ENCODE measurements at places on chromosomes 5 and 9.

DNA sequence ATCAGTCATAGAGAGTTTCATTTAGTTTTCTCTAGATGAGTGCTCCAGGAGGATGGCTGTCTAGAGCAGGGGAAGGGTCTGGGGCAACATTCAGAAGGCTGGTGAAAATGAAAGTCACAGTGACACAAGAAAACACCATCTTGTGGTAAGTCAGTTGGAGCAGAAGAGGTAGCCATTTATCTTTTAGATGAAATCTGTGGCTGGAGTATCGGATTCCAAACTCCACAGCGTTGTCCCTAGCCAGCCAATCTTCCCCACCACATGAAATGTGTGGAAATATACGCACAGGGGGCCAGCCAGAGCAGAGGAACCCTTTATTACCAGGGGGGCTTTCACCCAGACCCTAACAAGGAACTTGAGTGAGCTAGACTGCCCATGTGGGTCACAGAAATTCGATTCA lies 15.9 kb upstream of the TNFAIP8 start:
- no peak for DNase-seq

DNA sequence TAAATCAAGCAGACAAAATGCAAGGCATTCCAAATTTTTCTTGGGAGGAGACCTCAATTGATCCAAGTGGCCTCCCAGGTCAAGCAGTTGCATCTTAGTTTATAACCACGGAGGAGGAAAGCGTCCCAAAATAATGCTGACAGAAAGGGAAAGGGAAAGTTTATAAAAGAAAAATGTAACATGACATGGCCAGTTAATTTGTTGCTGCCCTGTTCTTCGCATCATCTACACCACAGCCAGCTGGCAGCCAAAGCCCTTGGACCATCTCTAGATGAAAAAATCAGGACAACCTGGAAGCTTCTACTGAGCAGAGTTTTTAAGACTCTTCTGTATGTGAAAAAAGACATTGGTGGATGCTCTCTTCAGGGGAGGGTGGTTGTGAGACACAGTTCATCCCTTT lies 128.8 kb upstream of the FBXL7 start:
- no peak for DNase-seq

DNA sequence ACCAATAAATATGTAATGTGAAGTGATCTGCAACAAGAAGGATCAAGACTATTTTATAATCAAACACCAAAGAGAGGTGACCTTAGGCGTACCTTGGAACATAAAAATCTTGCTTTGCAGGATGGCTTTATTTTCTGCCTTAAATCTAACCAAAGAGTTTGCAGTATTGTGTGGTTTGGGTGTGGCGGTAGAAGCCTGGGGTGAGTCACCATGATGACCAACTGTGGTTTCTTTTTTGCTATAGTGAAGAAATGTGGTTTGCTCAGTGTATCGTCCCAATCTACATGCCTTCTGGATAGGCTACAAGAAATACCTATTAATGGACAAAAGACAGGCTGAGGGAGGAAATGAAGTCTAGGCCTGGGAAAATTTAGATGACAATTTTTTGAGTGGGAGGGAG lies 5.1 kb upstream of the CAST start:
- peak; percentile 76 for DNase-seq

GRCh38 chr9:16652582-16652981 lies 217.9 kb downstream of the BNC2 start:
- DNase-seq = no peak

- no peak for DNase-seq
These were observed 133.3 kb downstream of the PCSK5 start for GRCh38 chr9:76023715-76024195.

- no peak for DNase-seq
These were observed 186.7 kb downstream of the COMMD10 start for GRCh38 chr5:116271446-116272025.

- peak; percentile 94 for DNase-seq
These were observed at the start of the genes HDAC3 and RELL2 for GRCh38 chr5:141636413-141637122. HDAC3 (minus strand) TSS chr5:141636849; CDS start chr5:141636790, 59 bp downstream. RELL2 (plus strand) TSS chr5:141636997; CDS start chr5:141638226, 1,229 bp downstream.

- DNase-seq = no peak
These were observed 38.8 kb downstream of the FOXI1 start for GRCh38 chr5:170144286-170145023.

- no peak for DNase-seq
These were observed 33.7 kb downstream of the AP3B1 start for GRCh38 chr5:78260771-78261170.

DNA sequence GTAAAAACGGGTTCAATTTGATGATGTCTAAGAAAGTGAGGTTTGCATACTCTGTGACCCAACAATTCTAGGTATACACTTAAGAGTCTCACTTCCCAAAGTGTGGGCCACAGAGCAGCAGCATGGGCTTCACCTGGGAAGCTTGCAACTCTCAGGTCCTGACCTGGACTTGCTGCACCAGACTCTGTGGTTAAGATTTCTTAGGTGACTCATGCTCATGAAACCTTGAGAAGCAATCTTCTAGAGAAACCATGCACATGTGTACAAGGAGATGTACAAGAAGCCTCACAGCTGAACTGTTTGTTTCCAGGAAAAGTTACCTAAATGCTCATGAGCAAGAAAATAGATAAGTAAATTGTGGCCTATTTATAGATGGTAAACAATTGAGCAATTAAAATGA lies 30.0 kb downstream of the DNAJC21 start:
- DNase-seq = no peak

GRCh38 chr5:72767289-72768010 lies 49.0 kb upstream of the TNPO1 start:
- no peak for DNase-seq

DNA sequence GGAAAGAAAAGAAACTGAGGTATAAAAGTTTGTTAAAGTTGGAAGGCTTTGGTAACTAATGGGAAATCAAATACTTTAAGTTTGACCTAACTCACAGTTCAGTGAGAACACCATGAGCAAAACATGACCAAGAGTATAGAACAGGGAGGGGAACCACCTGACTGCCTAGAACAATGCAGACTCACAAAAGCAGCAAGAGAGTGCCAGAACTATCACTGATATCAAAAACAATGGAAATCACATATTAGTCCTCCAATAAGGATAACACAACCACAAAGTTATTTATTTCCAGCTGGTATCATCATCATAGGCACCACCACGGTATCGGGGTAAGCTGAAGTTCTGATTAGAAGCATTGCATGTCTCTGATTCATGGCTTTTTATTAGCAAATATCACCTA lies 77.5 kb downstream of the TRPM6 start:
- no peak for DNase-seq

DNA sequence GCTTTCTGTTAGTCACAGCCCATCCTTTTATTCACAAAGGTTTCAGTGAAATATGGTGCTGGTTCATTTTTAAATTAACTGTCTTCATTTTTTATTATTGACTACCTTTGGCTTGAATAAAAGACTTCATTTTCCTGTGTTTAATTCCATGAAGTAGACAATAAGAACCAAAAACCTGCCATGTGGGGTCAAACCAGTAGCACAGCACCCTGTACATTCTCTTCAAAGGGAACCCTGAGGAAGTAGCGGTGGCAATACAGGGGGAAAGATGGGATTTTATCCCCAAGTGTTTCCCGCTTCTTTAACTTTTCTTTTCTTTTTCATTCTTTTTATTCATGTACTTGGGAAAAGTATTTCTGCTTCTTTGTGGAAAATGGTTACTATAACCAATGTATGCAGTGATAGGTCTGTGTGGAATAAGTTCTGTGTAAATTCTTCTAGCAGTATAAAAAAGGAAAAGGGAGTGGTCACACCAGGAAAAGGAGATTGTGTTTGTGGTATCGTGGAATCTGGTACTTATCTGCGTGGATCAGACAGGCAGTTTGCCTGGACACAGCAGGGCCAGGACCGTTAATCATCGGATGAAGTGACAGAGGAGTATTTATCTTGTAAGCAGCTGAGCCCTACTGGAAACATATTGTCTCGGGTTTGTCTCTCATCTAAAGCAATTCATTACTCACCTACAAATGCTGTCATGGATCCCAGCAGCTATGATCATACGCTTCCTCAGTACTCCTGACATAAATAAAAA lies 94.2 kb downstream of the PPIC start:
- no peak for DNase-seq

DNA sequence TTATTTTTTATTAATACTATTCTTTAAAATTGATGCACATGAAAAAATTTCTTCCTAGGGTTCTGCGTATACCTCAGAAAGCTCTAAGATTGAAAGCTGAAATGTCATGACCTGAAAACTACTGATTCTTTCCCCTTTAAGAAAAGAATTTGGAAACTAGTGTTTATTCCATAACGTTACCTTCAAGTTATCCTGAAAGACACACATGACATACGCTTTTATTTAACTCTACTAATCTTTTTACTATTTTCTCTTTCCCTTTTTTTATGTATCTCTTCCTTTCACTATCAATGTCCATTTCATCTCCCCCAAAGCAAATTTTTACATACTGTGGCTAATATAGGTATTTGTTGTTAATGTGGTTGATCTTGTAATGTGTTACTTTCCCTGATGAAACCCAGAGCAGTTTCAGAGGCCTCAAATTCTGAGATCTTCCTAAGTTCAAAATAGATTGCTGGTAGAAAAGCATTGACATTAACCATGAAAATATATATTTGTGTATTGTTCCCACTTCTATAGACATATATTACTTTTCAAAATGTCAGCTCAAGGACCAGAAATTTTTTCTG lies 7.4 kb downstream of the NIPBL start:
- no peak for DNase-seq

DNA sequence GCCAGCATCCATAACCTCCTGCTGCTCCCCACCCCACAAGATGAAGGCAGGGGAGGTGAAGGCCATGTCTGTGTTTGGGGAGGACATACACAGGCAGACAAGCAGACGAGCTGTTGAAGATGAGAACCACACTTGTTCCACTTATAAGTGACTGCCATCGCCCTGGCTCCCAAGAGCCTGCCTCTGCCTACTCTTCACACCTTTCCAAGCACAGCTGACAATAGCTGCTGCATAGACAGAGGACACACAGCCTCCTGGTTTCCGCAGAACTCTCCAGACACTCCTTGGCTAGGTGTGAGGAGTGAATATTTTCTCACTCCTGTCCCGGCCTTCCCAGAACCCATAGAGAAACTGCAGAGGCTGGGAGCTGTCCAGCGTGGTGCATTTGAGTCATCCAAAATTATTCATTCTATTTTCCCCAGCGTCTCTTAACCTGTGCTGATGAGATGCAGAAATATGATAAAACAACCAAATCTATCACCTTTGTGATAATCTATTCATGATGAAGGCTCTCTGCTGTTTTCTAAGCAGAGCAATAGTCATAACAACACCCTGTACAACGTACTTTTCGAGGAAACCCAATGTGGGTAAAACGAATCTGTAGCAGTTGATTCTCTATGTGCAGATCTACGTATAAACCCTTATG lies 24.7 kb downstream of the KLF9 start:
- DNase-seq = no peak

DNA sequence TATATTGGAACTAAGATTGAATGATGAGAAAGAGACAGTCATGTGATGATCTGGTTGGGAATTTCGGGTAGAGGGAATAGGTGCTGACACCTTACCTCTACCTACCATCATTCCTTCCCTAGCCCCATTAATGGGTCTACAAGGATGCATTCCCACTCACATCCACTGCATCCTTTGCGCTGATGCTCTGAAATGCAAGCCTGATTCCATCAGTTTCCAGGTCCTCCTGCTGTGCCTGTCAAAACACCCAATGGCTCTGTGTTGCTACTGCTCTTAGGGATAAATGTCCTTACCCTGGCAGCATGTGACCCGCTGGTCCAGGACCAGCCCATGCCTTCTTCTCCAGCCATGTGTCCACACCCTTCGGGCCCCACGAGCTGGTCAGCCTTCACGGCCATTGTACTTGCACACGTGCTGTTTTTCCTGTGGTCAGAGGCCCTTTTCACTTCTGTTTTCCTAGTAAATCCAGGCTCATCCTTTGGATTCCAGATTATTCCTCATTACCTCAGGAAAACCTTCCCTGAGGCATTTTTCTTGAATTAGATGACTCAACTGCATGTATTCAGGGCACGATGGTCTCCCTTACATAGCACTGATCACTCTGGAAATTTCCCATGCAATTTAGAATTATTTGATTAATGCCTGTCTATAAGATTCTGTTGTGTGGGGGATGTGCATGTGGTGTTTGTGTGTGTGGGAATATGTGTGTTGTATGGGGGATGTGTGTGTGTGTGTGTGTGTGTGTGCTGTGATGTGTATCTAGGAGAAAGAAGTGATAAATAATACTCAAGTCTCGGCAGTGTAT lies 185.0 kb downstream of the DIRAS2 start:
- no peak for DNase-seq

DNA sequence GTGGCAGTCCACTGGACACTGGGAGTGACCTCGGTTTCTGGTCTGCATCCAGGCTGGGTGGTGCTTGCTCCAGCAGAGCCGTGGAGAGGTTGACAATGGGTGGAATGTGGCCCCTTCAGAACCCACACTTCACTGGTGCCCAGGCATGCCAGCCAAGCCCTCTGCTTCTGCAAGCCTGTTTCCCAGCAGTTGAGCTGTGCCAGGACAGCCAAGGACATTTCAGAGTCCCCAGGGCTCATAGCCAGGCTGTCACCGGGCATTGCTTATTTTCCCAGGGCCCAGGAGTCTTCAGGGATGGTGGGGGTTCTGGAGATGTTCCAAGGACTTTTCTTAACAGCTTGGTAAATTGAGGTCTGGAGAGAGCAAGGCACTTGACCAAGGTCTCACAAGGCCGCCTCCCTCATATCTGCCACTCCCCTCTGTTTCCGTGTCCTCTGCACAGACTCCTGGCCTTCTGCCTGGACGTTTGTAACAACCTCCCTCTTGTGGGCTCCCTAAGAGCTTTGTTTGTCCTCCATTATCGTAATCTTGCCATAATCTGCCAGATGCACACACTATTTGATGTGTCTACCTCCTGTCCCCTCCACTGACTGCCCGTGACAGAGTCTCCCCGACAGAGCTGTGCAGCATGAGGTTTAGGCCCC lies 3.8 kb upstream of the NDST1 start:
- no peak for DNase-seq

GRCh38 chr5:139232147-139232724 lies 34.1 kb upstream of the SIL1 start:
- no peak for DNase-seq

DNA sequence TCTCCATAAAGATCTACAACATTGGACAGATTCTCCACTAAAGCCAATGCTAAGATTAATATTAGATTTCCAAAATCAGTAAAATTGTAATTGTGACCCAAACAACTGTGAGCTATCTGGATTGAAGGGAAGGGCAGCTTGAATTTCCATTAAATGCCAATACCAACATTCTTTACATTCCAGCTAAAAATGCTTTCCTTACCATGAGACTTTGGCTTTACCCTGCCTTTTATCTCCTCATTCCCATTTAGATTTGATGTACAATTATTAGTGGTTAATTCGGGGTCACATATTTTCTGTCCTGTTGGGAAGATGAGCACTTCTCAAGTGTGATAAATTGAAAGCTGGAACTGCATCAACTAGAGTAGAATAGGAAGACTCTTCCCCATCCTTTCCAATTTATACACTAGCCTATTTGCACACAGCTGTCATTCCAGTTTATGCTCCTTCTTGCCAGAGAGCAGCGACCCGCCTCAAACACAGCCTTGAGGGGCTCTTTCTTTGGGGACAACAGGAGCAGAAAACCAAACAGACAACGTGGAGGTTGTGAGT lies 33.1 kb upstream of the MYOT start:
- DNase-seq = no peak
